Neural progenitor cell (in vitro differentiated cells): ENCODE measurements at places on chromosomes 6 and 20.

GRCh38 chr6:129647044-129647443, 62.9 kb downstream of the ARHGAP18 start:
- no peak for DNase-seq

- no peak for DNase-seq
Observed at GRCh38 chr20:47952023-47952564, 166.8 kb upstream of the SULF2 start.

DNA sequence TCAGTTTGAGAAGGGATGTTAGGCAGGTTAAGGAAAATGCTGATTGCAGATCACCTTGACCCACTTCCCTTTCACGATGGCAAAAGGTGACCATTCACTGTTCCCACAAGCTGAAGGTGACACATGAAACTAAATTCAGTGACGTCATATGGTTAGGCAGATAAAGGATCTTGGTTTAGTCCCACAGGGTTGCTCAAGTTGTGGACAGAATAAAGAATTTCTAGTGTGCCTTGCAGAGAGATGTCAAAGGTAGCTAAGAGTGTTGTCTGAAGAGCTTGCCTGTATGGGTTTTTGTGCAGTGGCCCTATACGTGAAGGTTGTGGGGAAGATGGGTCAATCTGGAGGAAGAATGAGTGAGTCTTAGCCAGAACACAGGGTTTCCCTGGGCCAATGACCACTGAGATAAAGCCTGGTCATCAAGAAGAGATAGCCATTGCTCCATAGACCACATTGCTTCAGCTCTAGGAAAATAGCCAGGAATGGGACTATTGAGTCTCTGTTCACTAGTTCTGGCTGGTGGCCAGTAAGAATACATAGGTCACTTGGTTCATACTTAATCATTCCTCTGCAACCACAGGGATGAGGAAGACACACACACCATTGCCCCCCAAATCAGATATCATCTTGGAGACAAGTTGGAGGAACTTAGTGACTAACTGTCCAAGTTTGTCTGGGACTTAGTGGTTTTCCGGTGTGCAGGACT, 148.5 kb upstream of the ATXN1 start:
- DNase-seq: no peak

GRCh38 chr6:137864812-137865508, 2.1 kb upstream of the TNFAIP3 start:
- peak; percentile 42 for DNase-seq

- DNase-seq: peak; percentile 80
Observed at GRCh38 chr6:125104425-125104824, 49.1 kb upstream of the TPD52L1 start.

GRCh38 chr6:162443101-162443500, 284.5 kb downstream of the PRKN start:
- DNase-seq: no peak

DNA sequence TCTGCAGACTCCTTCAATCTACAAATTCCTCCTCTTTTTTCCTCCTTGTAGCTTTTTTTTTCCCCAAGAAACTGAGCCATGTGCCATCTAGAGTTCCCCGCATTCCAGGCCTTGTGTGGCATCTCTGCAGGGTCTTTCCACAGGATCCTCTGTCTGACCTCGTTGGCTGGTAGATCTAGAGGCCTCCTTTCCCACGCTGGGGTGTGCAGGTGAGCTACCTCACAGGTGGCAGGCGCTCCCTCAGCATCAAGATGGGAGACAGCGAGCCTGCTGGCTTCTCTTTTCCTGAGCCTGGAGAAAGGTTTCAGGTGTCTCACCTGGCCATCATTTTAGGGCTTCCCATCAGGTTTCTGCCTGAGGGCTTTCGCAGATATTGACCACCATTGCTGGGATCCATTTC, 9.6 kb upstream of the NELFCD start:
- no peak for DNase-seq

DNA sequence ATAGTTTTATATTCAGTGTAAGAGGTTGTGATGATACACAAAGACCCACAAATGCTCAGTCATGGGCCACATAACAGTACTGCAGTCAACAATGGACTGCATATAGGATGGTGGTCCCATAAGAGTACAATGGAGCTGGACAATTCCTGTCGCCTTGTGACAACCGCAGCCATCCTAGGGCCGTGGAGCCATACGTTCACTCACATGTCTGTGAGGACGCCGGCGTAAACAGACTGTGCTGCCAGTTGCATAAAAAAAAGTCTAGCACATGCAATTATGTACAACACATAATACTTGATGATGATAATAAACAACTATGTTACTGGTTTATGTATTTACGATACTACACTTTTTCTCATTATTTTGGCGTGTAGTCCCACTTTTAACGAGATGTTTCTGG, 30.9 kb downstream of the BFSP1 start:
- no peak for DNase-seq

DNA sequence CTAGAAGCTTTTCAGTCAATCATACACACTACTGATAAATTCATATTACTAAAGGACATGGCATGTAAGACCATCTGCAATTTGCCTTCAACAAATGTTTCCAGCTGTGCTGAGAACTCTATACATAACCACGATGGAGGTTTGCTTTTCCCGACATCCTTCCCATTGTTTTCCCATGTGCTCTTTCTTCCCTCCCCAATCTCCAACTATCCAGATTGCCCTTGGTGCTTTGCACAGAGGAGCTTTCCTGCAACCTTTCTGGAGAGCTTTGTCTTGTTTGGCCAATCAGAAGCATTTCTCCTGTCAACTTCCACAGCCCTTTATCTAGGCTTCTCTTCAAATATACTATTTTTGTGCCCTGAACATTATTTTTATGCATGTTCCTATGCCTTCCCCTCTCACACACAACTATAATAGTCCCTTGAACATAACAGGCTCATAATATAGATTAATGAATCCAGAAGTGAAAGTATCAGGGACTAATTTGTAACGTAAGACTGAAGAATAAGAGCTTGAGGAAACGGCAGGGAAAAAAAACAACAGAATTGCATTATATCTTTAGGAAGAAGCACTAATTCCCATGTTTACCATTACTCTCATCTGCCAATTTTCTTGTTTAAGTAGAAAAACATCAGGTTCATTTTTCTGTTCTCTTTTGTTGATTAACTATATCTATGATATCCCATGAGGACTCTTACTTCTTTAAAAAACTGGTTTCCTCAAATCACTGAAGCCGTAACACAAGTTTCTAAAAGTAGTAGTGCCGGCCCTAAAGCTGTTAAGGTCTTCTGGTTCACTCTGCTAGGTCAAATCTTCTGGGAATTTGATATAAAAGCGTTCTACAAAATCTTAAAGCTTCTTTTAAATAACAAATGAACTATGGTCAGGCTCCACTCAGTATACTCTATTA, 20.1 kb downstream of the SMLR1 start:
- DNase-seq: no peak

GRCh38 chr6:141451181-141451510, 681.6 kb upstream of the GJE1 start:
- no peak for DNase-seq

GRCh38 chr20:50409495-50409894, 100.7 kb upstream of the PTPN1 start:
- DNase-seq: no peak

GRCh38 chr6:133446789-133447188, 205.6 kb downstream of the EYA4 start:
- DNase-seq: no peak
